GM20000 (cell line): ENCODE measurements at places on chromosomes 7 and 10.

- DNase-seq: no peak
Observed at GRCh38 chr7:91239171-91239604, 25.0 kb upstream of the FZD1 start.

DNA sequence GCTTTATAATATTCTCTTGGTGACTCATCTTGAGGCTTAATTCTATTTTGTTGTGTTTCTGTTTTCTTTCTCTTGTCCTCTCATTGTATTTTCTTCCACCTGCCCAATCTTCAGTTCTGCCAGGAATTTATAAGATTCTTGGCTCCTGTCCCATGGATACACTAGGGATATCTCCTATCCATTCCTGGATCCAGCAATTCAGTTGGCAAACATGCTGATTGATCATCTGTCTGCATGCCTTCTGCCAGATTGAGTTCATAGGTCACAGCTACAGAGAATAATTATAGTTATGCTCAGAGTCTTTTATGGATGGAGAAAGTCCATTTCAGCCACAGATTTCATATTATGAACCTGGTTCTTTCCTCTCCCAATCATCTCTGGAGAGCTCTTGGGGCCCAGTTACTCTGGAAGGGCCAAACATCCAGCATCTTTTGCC lies 140.4 kb upstream of the MAGI2 start:
- no peak for DNase-seq

DNA sequence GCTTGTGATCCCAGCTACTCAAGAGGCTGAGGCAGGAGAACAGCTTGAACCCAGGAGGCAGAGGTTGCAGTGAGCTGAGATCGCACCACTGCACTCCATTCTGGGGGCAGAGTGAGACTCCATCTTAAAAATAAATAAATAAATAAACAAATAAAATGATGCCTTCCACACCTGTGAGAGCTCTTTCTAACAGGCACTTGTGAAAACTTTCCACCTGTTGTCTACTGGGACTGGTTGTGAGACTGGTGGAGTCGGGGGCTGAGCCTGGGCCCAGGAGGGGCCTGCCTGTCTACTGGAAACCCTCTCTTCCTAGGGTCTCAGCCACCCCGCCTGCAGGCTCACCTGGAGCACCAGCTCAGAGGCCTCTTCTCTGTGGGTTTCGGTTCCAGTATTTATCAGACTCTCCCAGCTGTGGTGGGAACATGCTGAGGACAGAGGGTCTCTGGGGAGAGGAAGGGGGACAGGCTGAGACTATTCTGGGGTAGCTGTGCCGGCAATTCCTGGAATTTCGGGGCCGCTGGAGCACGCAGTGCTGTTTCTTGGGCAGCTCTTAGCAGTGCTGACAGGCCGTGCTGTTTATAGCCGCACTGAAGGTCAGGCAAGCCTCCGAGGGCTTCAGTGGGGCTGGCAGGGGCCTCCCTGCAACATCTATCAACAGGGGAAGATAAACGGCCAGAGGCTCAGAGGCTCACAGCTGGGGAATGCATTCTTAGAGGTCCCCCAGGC lies 3.8 kb downstream of the LDB3 start:
- no peak for DNase-seq

GRCh38 chr10:13512564-13512963 lies 16.2 kb downstream of the BEND7 start:
- no peak for DNase-seq

GRCh38 chr7:119748251-119748860 lies 524.6 kb upstream of the KCND2 start:
- no peak for DNase-seq

- no peak for DNase-seq
Observed at GRCh38 chr7:26550492-26550891, 258.8 kb downstream of the SNX10 start.

DNA sequence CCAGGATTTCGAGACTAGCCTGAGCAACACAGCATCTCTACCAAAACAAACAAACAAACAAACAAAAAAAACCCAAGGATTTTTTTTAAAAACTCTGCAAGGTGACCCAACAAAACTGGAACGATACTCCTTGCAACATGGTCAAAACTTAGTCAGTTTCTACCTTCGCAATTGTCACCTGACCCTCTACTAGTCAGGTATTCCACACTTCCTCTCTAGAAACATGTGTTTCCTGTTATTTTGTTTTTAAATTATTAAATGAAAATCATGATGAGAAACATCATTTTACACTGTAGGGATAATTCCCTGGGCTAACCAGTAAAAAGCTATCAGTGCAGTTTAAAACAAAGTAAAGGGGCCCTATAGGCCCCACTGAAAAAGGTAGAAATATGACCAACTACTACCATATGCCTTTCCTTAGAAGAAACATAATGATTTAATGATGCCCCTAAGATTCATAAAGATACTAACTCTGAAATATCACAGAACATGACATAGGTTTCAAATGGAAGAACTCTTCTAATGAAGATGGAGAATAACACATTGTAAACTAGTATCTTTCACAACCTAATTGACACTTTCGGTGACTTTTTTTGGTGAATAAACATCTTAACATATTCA lies 8.7 kb downstream of the BRAF start:
- no peak for DNase-seq

DNA sequence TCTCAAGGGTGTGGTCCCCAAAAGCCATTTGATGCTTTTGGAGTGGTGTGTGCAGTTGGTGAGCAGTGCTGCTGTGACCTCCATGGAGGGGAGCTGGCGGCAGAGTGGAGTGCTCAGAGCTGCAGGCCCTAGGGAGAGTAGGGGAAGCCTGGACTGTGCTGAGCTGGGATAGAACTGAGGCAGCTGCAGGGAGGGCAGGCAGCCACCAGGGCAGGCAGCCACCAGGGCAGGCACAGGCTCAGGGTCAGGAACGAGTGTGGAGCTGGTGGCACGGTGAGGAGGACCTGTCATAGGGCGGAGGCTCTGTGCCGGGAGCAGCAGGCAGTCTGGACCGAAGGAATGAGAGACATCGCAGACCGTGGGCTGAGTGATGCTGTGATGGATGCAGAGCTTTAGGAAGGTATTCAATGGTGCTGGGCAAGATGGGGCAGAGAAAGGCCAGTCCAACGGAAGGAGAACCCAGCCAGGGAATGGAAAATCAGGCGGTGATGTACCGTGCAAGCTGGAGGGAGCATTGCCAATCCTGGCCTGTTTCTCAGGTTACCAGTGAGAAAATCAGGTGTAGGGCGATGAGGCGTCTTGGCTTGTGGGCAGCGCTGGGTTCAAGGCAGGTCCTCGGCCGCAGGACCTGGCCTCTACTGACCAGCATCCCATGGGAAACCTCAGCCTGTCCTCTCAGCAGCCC lies 152.6 kb downstream of the CAMK1D start:
- no peak for DNase-seq
